Occipital lobe (tissue), 3 donors: ENCODE measurements at places on chromosomes 6 and 20.

- DNase-seq, result no peak
Measured at GRCh38 chr6:11066505-11067347, 22.6 kb upstream of the ELOVL2 start.

- DNase-seq, result no peak
Measured at GRCh38 chr6:137708481-137708880, 158.6 kb upstream of the TNFAIP3 start.

DNA sequence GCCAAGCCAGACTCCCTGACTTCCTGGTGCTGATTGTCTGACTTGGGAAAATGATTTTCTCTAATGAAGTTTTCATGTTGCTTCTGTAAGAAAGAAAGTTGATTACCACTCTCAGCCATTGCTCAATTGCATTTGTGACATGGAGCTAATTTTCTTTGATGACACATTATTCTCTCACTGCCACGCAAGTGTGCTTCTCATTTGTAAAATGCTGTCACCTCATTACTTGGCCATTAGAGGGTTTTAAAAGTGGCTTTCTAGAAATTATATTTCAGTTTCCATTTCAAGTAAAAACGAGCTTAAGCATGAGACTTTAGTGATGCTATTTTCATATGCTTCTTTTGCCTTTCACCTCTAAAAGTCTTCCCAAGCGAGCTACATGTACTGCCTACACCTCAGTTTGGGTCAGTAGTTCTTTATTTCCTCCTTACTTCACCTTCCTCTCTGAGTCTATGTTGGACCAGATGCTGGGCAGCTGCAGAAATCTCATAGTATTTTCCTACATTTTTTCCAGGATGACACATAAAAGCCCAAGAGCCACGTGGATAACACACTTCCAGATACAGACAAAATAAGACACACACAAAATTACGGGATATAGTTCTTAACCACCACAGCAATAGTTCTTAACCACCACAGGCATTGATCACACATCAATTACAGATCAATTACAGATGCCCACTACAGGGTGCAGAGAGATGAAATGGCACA, 6.3 kb upstream of the FAM210B start:
- no peak for DNase-seq

GRCh38 chr6:36697481-36697903, at the start of gene RAB44:
Gene RAB44 (plus strand): TSS chr6:36697826. CDS start chr6:36704236, 6,410 bp downstream.
- DNase-seq, result no peak

- DNase-seq, result no peak
Measured at GRCh38 chr6:57109880-57110279, 19.9 kb downstream of the ZNF451 start.

DNA sequence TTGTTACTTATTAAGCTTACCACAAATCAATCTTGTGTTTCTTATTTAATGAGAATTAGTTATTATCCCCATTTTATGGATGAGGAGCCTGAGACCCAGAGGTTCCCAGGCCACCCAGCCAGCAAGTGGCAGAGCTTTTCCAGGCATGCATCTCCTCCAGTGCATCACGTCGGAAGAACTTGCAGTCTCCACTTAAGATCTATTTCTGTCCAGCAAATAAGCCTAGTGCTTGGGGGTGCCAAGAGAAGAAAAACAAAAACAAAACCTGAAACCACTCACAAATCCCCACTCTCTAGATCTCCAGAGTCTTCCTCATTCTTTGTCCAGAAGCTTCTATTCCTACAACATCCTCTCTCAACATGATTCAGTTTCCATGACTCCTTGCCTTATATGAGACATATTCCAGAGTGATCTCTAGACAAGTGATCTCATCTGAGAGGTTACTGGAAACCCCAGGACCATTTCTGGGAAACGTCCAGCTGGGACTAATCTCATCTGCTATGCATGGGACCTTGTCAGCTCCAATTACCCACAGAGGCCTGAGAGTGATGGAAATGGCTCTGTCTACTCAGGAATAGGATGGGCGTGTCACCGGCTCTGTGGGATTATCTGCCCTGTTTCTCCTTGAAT, 4.1 kb downstream of the GUCA1B start:
- no peak for DNase-seq
